ENCODE measurements at places on chromosomes 5 and 9.
A peak's percentile ranks its signal among the peaks of the same experiment; 100 is the strongest.

GRCh38 chr9:119047513-119048307 lies 321.5 kb downstream of the BRINP1 start:
- no peaks in the 10 kb centered on the region for H3K4me1 ChIP-seq
- no peak overlapping the region for H3K27ac ChIP-seq
- no peaks in the 10 kb centered on the region for H3K36me3 ChIP-seq
- no peak for DNase-seq

GRCh38 chr5:138900281-138900965 lies 25.3 kb upstream of the LRRTM2 start:
- peaks cover 30% of the 10 kb centered on the region for H3K36me3 ChIP-seq
- DNase-seq, result no peak
- no peak overlapping the region for H3K4me3 ChIP-seq
- no peaks in the 10 kb centered on the region for H3K27me3 ChIP-seq

GRCh38 chr5:178590141-178590923 lies at the start of gene COL23A1:
Gene COL23A1, minus strand, starts transcription at chr5:178590393.
- peaks cover 17% of the 10 kb centered on the region for H3K36me3 ChIP-seq
- peak within 1 kb of the TSS; percentile 81 for H3K4me3 ChIP-seq
- peaks cover 12% of the 10 kb centered on the region for H3K4me1 ChIP-seq

DNA sequence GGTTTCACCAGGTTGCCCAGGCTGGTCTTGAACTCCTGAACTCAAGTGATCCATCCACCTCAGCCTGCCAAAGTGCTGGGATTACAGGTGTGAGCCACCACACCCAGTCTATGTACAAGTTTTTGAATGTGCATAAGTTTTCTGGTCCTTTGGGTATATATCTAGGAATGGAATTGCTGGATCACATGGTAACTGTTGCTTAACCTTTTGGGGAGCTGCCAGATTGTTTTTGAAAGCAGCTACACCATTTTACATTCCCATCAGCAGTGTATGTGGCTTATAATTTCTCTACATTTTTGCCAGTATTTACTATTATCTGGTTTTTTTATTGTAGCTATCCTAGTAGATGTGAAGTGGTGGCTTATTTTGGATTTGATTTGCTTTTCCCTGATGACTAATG lies 8.9 kb upstream of the LNPEP start:
- no peak overlapping the region for H3K4me3 ChIP-seq
- no peak overlapping the region for H3K27ac ChIP-seq
- peaks cover 5% of the 10 kb centered on the region for H3K36me3 ChIP-seq
- no peak for DNase-seq

- H3K27ac ChIP-seq, result no peak overlapping the region
- H3K4me1 ChIP-seq, result no peaks in the 10 kb centered on the region
- DNase-seq, result no peak
- no peak overlapping the region for H3K4me3 ChIP-seq
- H3K36me3 ChIP-seq, result no peaks in the 10 kb centered on the region
Observed at GRCh38 chr5:77170196-77170890, 40.1 kb upstream of the PDE8B start.

GRCh38 chr5:61283471-61283870 lies 48.6 kb upstream of the ZSWIM6 start:
- H3K27me3 ChIP-seq, result no peaks in the 10 kb centered on the region
- peaks cover 13% of the 10 kb centered on the region for H3K4me1 ChIP-seq
- no peak for DNase-seq
- H3K36me3 ChIP-seq, result no peaks in the 10 kb centered on the region

DNA sequence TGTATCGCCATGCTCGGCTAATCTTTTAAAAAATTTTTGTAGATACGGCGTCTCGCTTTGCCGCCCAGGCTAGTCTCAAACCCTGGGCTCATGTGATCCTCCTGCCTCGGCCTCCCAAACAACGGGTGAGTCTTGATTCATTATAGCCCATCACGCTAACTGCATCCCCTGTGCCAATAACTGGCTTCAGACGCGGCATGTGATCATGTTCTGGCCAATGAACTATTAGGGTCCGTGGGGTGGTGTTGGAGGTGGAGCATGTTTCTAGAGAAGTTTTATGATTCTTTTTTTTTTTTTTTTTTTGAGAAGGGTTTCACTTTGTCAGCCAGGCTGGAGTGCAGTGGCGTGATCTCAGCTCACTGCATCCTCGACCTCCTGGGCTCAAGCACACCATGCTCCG lies 51.0 kb downstream of the FGF18 start:
- no peak overlapping the region for H3K4me3 ChIP-seq
- H3K36me3 ChIP-seq, result peaks cover 1% of the 10 kb centered on the region
- no peak overlapping the region for H3K27ac ChIP-seq
- peaks cover 12% of the 10 kb centered on the region for H3K27me3 ChIP-seq

DNA sequence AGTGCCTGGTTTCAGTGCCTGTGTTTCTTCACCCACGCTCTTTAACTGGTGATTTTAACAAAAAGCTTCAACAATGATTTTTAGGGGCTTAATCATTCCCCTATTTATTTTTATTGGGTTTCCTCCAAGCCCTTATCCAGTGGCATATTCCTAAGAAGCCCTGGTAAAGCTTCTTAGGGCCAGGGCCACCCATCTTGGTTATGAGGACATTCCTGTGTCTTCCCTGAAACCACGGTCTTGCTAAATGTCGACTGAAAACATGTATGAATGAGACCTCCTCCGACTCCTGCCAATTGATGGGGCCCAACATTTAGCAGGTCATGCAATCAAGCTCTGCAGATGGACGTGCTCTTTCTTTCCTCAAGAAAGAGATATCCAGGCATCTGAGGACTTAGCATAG lies 13.7 kb upstream of the CARTPT start:
- no peaks in the 10 kb centered on the region for H3K4me1 ChIP-seq
- no peak overlapping the region for H3K27ac ChIP-seq
- H3K4me3 ChIP-seq, result no peak overlapping the region
- DNase-seq, result no peak
- H3K36me3 ChIP-seq, result no peaks in the 10 kb centered on the region
- peaks cover 10% of the 10 kb centered on the region for H3K27me3 ChIP-seq

GRCh38 chr9:93125331-93125894 lies 8.6 kb downstream of the NINJ1 start:
- DNase-seq, result no peak
- no peaks in the 10 kb centered on the region for H3K27me3 ChIP-seq
- H3K27ac ChIP-seq, result no peak overlapping the region
- H3K4me1 ChIP-seq, result peaks cover 7% of the 10 kb centered on the region

DNA sequence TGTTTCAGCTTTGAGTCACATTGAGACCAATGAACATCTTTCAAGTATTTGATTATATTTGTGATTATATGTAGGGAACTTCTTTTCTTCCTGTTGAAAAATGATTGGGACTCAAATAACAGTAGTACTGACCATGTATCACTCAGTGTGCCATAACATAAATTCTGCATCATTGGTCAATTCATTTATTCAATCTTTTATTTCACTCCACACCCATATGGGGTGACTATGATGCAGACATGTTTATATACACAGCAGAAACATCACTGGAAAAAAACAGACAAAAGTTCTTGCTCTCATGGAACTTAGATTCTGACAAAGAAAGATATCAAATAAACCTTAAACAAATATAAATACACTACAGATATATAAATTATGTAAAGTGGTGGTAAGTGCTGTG lies 74.7 kb upstream of the ANXA1 start:
- DNase-seq, result no peak
- H3K36me3 ChIP-seq, result no peaks in the 10 kb centered on the region
- peaks cover 1% of the 10 kb centered on the region for H3K27me3 ChIP-seq
- H3K4me1 ChIP-seq, result no peaks in the 10 kb centered on the region

DNA sequence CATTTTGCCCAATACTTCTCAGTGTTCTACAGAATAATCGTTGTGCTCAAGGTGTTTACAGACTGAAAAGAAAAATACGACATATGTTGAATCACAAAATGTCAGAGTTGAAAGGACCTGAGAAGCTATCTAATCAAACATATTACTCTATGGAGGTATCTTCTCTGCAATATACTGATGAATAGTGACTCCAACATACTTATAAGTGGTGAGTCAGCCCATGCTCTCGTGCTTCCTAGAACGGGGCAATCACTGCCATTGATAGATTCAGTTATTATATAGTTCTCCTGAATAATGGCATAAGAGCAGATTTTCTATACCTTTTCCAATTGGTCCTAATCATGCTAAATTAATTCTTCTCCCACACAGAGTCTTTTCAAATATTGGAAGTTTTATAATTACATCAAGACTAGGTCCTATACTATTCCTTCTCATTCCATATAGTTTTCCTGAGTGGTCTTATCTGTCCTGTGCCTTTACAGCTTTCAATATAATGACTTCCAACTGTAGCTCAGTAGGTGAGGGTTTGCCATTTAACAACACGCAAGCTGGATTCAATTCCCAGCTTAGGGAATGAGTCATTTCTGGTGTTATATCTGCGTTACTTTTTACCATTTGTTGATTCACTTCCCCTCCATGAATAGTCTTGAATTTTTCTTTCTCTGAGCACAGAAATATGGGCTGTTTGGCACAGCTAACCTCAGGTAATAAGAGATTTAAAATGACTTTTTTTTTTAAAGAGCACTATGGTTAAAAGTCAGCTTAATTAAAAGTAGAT lies 81.1 kb downstream of the PLK2 start:
- H3K36me3 ChIP-seq, result peaks cover 5% of the 10 kb centered on the region
- H3K27ac ChIP-seq, result no peak overlapping the region
- no peak overlapping the region for H3K4me3 ChIP-seq

DNA sequence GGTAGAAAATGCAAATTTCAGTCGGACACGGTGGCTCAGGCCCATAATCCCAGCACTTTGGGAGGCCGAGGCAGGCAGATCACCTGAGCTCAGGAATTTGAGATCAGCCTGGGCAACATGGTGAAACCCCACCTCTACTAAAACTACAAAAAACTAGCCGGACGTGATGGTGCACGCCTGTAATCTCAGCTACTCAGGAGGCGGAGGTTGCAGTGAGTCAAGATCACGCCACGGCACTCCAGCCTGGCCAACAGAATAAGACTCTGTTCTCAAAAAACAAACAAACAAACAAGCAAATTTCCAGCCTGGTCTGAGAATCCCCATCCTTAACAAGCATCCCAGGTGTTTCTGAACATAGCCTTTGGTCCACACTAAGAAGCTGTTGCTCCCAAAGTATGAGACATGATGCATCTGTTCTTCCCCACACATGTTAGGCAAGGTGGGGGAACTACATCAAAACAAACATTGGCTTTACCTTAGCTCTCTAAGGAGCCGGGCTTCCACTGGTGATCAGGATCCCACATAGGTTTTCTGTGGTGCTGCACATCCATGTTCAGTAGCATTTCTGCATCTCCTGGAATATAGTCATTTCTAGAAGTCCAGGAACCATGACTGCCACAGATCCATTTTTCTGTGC lies 92.5 kb upstream of the DMRT1 start:
- peaks cover 6% of the 10 kb centered on the region for H3K27me3 ChIP-seq
- DNase-seq, result no peak
- H3K36me3 ChIP-seq, result peaks cover 10% of the 10 kb centered on the region
- H3K4me3 ChIP-seq, result no peak overlapping the region

- H3K36me3 ChIP-seq, result peaks cover 26% of the 10 kb centered on the region
- H3K27ac ChIP-seq, result peak overlapping the region; percentile 53
- no peak for DNase-seq
- H3K4me3 ChIP-seq, result no peak overlapping the region
- H3K4me1 ChIP-seq, result peaks cover 24% of the 10 kb centered on the region
- H3K27me3 ChIP-seq, result no peaks in the 10 kb centered on the region
Observed at GRCh38 chr9:137748741-137749140, 128.8 kb upstream of the CACNA1B start.

GRCh38 chr9:120490888-120491595 lies 88.9 kb downstream of the CDK5RAP2 start:
- H3K4me1 ChIP-seq, result peaks cover 4% of the 10 kb centered on the region
- no peak for DNase-seq
- peak overlapping the region; percentile 29 for H3K27ac ChIP-seq
- H3K27me3 ChIP-seq, result no peaks in the 10 kb centered on the region
- no peak overlapping the region for H3K4me3 ChIP-seq
- H3K36me3 ChIP-seq, result peaks cover 41% of the 10 kb centered on the region

DNA sequence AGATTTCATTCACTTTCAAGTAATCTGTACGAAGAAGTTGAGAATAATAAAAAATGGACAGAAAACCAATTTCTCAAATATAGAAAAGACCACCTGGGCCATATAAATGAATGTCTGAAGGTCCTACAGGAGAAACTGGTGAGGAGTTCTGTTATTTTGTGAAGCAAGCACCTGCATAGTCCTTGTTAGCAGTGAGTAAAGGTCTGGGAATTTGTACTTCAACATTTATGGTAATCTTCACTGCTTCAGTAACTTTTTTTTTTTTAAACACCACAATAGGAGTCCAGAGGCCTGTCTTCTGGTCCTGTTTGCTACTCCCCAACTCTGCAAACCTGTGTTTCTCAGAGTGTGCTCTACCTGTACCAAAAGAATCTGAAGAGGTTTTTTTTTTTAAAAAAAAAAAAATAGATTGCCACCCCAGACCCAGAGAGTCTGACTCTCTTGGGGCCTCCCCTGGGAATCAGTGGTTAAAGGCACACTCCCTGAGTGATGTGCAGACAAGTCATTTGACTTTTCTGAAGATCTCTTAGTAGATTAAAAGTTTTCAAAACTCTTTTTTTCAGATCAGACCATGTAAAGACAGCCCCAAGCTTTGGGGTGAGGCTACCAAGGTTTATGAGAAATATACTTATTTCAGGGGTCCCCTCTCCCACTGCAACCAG lies 55.5 kb downstream of the FAM81B start:
- no peak overlapping the region for H3K4me3 ChIP-seq
- no peak overlapping the region for H3K27ac ChIP-seq
- peaks cover 3% of the 10 kb centered on the region for H3K4me1 ChIP-seq
- H3K36me3 ChIP-seq, result no peaks in the 10 kb centered on the region

DNA sequence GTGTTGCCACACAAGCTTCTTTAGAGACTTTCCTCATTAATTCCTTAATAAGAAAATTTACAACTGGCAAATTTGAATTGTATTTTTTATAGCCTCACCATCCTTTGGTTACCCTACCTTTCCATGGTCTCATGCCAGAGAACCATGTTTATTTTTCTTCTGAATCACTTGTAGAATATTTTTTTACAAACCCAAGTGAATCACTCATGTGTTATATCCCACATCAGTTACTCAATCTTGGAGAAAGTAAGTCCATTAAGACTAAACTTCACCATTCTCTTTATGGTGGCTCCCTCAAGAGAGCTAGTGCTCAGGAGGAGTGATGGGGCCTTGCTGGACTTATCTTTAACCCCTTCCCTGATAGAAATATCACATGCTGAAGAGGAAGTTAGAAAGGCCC lies 128.9 kb downstream of the SUSD1 start:
- peaks cover 4% of the 10 kb centered on the region for H3K36me3 ChIP-seq
- no peak overlapping the region for H3K4me3 ChIP-seq
- H3K4me1 ChIP-seq, result peaks cover 12% of the 10 kb centered on the region
- no peak overlapping the region for H3K27ac ChIP-seq
- H3K27me3 ChIP-seq, result no peaks in the 10 kb centered on the region

DNA sequence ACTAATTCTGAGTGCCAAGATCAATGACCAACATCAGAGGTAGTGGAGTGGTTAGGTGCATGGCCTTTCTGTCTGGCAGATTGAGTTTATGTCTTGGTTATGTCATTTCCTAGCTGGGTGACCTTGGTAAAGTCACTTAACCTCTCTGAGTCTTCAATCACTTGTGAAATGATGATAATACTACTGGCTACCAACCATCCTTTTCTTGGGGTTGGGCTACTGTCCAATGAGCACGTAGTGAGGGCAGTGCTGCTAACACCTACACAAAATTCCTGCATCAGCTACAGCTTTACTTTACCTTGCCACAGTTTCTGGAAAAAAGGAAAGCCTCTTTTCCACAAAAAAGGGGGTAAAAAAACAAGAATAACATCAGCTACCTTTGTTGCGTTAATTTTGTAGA lies 12.4 kb downstream of the IL12B start:
- H3K27ac ChIP-seq, result no peak overlapping the region

GRCh38 chr5:123549256-123549904 lies 37.4 kb downstream of the CSNK1G3 start:
- peaks cover 12% of the 10 kb centered on the region for H3K36me3 ChIP-seq
- no peaks in the 10 kb centered on the region for H3K27me3 ChIP-seq
- peak overlapping the region; percentile 61 for H3K4me3 ChIP-seq
- DNase-seq, result peak; percentile 80
- peak overlapping the region; percentile 99 for H3K27ac ChIP-seq
- peaks cover 18% of the 10 kb centered on the region for H3K4me1 ChIP-seq

- H3K4me3 ChIP-seq, result no peak overlapping the region
- H3K27ac ChIP-seq, result no peak overlapping the region
- no peak for DNase-seq
Observed at GRCh38 chr5:170411100-170411499, 21.9 kb upstream of the KCNMB1 start.
